ENCODE measurements at places on chromosomes 2 and 18.
A peak's percentile ranks its signal among the peaks of the same experiment; 100 is the strongest.

GRCh38 chr18:53152476-53152875 lies 812.5 kb downstream of the DCC start:
- no peak for DNase-seq

- DNase-seq = no peak
These were observed 38.8 kb upstream of the OTOS start for GRCh38 chr2:240179186-240179815.

DNA sequence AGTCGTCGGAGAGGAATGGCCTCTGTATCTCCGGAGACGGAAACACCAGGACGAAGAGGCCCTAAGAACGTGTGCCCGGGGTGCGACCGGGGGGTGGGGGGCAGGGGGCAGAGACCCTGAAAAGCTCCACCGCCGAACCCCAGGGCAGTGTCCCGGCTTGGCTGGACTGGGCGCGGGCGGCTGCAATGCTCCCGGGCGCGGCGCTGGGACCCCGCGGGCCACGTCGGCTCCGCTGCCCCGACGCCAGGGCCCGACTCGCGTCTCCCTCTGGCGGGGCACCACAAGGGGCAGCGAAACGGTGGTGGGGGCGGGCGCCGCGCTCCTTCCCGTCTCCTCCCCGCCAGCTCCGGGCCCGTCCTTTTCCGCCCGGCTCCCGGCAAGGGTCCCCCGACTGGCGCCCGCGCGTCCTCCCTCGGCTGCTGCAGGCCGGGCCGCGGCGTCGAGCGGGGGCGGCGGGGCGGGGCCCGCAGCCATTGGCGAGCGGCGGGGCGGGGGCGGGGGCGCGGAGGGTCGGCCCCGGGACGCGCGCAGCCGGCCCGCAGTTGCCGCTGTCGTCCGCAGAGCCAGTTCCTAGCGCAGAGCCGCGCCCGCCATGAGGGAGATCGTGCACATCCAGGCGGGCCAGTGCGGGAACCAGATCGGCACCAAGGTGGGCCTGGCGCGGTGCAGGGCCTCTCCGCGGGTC lies at the start of gene TUBB6:
Gene TUBB6 (plus strand): TSS at position 541 of the 685 bp plus-strand sequence. CDS start 52 bp downstream, at position 593.
- peak; percentile 52 for DNase-seq

GRCh38 chr2:27427863-27428212 lies 593 bp upstream of the NRBP1 start:
- no peak for DNase-seq

DNA sequence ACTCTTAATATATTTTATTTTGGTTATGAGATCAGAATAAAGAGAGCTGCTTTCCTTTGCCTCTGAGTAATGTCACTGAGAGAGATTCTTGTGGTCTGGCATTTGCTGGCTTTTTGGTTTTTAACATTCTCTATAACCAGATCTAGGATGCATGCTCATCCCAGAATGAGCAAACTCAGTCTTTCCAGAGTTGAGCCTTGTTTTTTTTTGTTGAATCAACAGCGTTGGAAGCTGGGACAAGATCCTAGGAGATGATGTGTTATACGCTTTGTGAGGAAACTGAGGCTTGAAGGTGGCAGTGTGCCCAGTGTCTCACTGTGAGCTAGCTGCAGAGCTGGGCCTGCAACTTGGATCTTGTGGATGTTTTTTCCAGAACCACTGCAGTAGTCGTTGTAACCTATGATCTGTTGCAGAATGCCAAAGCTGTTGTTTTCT lies 19.5 kb downstream of the MYO1B start:
- DNase-seq = no peak

GRCh38 chr18:57630002-57630753 lies 8.5 kb upstream of the NARS1 start:
- DNase-seq = peak; percentile 95

DNA sequence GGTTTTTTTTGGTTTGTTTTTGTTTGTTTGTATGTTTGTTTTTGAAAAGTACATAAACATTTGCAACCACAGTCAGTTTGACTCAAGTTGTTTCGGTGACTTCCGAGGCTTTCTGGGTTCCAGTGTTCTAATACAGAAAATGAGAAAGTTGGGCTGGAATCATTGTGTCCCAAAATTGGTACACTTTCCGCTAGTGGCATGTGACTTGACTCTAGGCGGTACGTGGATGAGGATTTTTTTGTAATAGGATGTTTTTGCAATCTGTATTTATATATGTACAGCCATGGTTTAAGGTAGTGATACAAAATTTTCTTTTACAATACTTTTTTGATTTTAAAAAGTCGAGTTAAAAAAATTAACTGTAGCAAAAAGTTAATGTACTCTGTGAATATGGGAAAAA lies 1.7 kb downstream of the MFF start:
- no peak for DNase-seq

DNA sequence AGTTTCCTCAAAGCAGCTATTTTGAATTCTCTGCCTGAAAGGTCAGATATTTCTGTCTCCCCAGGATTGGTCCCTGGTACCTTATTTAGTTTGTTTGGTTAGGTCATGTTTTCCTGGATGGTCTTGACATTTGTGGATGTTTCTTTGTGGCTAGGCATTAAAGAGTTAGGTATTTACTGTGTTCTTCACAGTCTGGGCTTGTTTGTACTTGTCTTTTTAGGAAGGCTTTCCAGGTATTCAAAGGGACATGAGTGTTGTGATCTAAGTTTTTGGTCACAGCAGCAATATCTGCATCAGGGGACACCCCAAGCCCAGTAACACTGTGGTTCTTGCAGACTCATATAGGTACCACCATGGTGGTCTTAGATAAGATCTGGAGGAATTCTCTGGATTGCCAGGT lies 11.8 kb downstream of the MYO3B start:
- DNase-seq = no peak

- DNase-seq = no peak
These were observed 7.5 kb downstream of the PRLH start for GRCh38 chr2:237573721-237574415.

GRCh38 chr18:48828691-48829442 lies 121.9 kb downstream of the SMAD7 start:
- peak; percentile 64 for DNase-seq

- DNase-seq = peak; percentile 15
These were observed 1.1 kb downstream of the MEMO1 start for GRCh38 chr2:32009516-32010256.

DNA sequence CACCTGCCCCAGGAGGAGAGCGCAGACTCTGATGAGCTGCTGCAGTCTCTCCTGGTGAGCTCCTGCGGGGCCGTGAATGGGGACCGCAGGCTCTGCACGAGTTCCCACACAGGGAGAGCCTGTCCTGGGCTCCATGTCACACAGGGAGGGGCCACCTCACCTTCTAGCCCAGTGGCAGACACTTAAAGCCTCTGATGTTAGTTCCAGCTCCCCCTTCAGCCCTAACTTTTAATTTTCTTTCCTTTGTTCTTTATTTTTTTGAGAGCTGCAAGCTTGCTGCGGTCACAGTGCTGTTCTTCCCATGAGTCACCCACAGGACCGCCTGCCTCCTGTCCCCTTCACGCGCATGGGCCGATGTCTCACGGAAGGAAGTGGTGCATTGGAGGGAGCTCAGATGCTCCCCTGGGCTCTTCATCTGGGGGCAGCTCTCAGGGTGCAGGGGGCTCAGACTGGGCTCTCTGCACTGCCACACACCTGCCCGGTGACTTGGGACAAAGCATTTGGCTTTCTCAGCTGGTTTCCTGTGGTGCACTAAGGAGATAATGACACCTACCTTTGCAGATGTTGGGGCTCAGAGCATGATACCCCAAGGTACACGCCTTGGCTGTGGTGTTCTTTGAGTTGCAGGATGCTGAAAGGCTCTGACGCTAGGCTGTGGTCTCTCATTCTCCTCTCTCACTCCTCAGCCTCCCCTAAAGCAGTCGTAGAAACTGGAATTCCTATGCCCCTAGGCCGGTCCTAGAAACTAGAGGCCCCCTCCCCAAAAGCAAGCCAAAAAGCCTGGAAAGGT lies 37.2 kb upstream of the PXDN start:
- no peak for DNase-seq

- no peak for DNase-seq
These were observed 27.7 kb downstream of the IMPA2 start for GRCh38 chr18:12008842-12009580.

GRCh38 chr2:6113786-6114185 lies 421.6 kb downstream of the SOX11 start:
- no peak for DNase-seq

DNA sequence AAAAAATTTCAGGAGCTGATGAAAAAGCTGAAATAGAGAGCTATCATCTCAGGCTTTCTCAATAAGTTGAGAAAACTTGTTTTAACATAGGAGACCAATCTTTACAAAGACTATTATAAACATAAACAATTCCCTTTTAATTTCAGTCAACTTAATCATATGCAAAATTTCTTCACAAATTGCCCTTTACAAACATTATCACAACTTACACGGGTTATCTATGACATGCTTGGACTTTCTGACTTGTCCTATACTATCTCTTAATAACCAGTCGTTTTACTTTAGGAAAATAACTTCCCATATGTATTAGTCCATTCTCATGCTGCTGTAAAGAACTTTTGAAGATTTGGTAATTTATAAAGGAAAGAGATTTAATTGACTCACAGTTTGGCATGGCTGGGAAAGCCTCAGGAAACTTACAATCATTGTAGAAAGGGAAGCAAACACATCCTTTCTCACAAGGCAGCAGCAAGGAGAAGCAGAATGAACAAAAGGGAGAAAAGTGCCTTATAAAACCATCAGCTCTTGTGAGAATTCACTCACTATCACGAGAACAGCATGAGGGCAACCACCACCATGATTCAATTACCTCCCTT lies 1583.7 kb upstream of the CELF4 start:
- DNase-seq = peak; percentile 4

DNA sequence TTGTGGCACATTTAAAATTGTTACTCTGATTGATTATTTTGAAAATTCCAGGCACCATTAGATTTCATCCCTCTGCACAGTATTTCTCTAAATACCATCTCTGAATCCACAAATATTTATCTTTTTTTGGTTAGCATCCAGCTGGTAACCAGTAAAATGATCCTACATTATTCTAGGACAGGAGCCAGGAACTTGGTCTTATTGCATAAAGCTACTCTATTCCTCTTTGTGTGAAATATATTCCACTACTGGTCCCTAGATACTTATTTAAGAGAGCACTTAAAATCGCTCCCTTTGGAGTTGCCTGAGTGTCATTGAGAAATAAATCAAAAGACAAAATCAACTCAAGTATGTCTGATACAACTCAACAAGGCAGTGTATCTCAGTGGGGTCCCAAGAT lies 7.4 kb upstream of the MBOAT2 start:
- no peak for DNase-seq

DNA sequence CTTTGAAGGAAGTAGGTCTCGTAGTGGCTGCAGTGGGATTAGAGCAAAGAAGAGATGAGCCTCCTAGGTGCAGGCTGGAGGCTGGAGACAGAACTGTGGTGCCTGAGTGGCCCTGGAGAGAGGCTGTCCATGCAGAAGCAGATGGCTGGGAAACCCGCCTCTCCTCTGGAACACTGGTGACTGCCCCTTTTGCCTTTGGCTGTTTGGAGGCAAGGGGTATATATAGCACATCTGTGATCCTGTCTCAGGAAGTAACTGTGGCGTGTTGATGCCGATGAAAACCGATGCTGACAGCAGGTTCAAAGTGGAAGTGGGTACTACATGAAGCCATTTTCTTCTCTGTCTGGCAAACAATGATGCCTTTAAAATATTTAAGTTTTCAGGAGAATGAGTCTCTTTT lies 43.5 kb downstream of the SLC9A2 start:
- DNase-seq = no peak

DNA sequence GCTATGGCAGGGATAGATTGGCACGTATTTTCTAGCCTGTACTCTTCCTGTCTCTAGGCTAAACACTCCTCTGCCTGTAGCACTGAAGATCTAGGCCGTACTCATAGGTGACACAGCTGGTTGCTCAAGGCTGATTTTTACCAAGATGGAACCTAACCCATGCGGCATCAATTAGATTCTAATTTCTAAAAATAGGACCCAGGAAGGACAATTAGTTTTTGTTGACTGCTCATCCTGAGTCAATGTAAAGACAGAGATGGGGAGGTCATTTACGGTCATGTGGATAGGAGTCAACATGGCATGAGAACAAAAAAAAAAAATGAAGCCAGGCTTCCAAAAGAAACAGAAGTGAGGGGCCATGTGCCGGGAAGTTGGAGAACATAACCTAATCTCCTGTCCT lies 360.7 kb upstream of the ETAA1 start:
- no peak for DNase-seq

- DNase-seq = no peak
These were observed 60.5 kb downstream of the CDK15 start for GRCh38 chr2:201866643-201867473.

GRCh38 chr2:33477473-33478468 lies 1.3 kb downstream of the RASGRP3 start:
- peak; percentile 46 for DNase-seq

GRCh38 chr18:13481820-13482617 lies 244.3 kb downstream of the FAM210A start:
- DNase-seq = no peak

- no peak for DNase-seq
These were observed 375.0 kb downstream of the RNF144A start for GRCh38 chr2:7292154-7292691.

DNA sequence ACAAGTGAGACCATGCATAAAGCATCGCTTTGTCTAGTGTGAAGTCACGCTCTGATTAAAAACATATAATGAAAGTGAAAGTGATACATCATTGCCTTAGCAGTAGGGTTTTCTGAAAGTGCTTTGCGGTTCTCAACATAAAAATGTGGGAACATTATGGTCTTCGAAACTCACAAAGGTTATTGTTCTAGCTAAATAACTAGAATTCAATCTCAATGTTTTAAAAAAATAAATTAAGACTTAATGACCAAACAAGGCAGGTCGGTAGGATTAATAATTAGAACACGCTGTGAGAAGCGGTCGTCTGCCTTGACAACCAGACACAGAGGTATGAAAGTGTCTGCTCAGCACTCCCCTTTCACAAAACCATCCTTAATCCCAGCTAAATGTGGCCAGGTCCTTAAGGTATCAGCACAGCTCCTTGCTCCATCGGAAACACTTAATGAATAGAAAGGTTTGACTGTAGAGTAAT lies 42.2 kb downstream of the KLHL14 start:
- DNase-seq = no peak

DNA sequence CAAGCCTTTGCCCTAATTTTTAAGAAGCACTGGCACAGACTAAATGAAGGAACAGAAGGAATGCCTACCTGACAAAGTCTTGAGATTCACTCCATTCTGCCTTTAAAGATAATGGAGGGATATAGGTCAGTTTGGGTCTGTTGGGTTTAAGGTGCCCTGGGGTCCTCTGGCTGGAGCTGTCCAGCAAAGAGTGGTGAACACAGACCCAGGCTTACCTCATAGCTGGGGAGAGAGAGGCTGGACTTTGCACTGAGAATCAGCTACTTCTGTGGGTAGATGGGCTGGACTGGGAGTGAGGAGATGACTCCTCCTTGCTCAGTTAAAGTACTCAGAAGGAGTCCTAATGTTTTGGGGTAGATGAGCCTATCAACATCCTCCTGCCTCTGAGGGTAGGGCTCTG lies 64.4 kb upstream of the CXCR4 start:
- no peak for DNase-seq

GRCh38 chr2:217886720-217887309 lies 116.0 kb downstream of the TNS1 start:
- peak; percentile 72 for DNase-seq

GRCh38 chr2:66536997-66537396 lies 102.1 kb downstream of the MEIS1 start:
- DNase-seq = no peak

GRCh38 chr2:156908825-156909224 lies 348.7 kb upstream of the GALNT5 start:
- no peak for DNase-seq

- DNase-seq = no peak
These were observed 39.7 kb upstream of the MMADHC start for GRCh38 chr2:149627111-149627801.

- no peak for DNase-seq
These were observed 139.7 kb downstream of the BCL11A start for GRCh38 chr2:60413814-60414168.
